ENCODE measurements at places on chromosomes 4 and X. TPM values are rescaled to one million over a fixed set of nuclear protein-coding genes. Genes with fewer than 3 reads are reported as not detected.

The RTL5 gene
- 1.3 TPM for total RNA-seq

DNA sequence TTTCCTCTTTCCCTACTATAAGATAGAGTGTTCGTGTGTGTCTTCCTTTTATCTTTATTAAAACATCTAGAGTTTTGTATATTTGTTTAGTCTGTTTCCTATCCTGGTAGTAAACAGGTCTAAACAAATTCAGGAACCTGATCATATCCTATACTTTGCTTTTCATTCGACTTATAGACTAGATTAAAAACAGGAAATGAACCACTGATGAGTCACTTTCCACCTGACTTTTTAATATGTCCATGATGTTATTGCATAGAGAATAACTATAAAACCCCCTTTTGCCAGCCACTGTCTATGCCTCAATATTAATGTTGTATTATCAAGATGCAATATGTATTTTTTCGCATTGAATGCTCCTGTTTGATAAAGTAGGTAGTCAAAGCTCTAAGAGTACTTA lies 1794.0 kb downstream of the STIM2 start:
- no peaks in the 10 kb centered on the region for H3K36me3 ChIP-seq
- no peak overlapping the region for H3K4me3 ChIP-seq
- no peak for DNase-seq
- H3K27me3 ChIP-seq: no peaks in the 10 kb centered on the region

The PNMA5 gene
- total RNA-seq: not detected

- H3K4me3 ChIP-seq: no peak overlapping the region
- H3K27ac ChIP-seq: no peak overlapping the region
- DNase-seq: no peak
- no peaks in the 10 kb centered on the region for H3K36me3 ChIP-seq
Observed at GRCh38 chr4:185656467-185656931, 121.2 kb upstream of the PDLIM3 start.

GRCh38 chr4:149145803-149146202 lies 669.8 kb downstream of the IQCM start:
- no peak for DNase-seq
- no peak overlapping the region for H3K27ac ChIP-seq
- no peaks in the 10 kb centered on the region for H3K36me3 ChIP-seq
- no peaks in the 10 kb centered on the region for H3K4me1 ChIP-seq
- no peaks in the 10 kb centered on the region for H3K27me3 ChIP-seq

DNA sequence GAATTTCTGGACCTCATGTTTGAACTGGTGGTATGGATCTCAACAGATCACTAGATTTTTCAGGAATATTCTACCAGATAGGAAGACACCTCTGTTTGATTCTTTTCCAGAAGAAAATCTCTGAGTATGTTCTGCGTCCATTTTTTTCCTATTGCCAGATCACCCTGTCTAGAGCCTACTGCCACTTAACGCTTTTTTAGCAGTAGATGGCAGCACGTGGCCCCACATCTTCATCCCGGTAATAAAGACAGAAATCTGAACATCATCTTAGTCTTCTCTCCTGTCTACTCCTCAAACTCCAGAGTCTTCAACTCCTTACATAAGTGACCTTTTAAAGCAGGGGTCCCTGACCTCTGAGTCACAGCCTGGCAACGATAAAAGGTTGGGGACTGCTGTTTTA lies 184.7 kb downstream of the TMA16 start:
- H3K27ac ChIP-seq: no peak overlapping the region
- H3K27me3 ChIP-seq: no peaks in the 10 kb centered on the region
- DNase-seq: peak; percentile 27
- no peak overlapping the region for H3K4me3 ChIP-seq
- no peaks in the 10 kb centered on the region for H3K4me1 ChIP-seq

The TMEM47 gene
- total RNA-seq: 4.4 TPM

The DGAT2L6 gene
- not detected for total RNA-seq

DNA sequence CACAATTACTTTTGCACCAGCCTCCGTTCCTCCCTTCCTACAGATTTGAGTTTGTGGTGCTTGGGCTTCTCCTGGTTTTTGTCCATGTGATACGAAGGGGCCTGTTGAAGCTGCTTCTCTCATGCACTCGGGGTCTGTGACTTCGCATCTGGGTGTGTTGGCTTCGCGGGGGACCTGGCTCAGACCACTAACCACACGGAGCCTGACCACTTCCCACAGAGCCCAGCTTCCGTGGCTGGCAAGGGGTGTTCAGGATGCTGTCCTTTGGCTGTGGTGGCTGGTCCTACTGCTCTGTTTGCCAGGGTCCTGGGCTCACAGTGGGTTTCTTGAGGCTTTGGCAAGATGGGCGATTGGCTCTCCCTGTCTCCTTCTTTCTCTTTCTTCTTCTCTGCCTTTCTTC lies 19.8 kb upstream of the XG start:
- DNase-seq: no peak
- H3K27me3 ChIP-seq: no peaks in the 10 kb centered on the region
- H3K4me3 ChIP-seq: no peak overlapping the region
- no peak overlapping the region for H3K27ac ChIP-seq
- H3K36me3 ChIP-seq: no peaks in the 10 kb centered on the region
- no peaks in the 10 kb centered on the region for H3K4me1 ChIP-seq

DNA sequence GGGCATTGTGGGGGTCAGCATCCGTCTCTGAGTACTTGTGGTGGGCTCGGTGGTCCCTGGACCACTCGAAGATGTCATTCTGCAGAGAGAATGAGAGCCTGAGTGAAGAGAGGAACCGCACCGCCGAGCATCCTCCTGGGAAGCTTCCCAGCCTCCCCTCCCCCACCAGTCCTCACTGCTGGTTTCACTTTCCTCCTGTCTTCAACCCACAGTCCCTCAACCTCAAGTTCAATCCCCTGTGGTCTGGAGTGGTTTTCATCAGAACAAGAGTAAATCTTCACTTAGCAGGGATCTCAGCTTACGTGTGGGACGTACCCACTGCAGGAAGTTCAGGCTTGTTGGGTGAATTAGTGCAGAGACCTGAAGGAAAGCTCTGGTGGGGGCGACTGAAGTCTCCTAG lies 117.8 kb downstream of the SCD5 start:
- no peaks in the 10 kb centered on the region for H3K27me3 ChIP-seq
- H3K4me1 ChIP-seq: no peaks in the 10 kb centered on the region
- no peak overlapping the region for H3K4me3 ChIP-seq
- no peaks in the 10 kb centered on the region for H3K36me3 ChIP-seq
- H3K27ac ChIP-seq: no peak overlapping the region

DNA sequence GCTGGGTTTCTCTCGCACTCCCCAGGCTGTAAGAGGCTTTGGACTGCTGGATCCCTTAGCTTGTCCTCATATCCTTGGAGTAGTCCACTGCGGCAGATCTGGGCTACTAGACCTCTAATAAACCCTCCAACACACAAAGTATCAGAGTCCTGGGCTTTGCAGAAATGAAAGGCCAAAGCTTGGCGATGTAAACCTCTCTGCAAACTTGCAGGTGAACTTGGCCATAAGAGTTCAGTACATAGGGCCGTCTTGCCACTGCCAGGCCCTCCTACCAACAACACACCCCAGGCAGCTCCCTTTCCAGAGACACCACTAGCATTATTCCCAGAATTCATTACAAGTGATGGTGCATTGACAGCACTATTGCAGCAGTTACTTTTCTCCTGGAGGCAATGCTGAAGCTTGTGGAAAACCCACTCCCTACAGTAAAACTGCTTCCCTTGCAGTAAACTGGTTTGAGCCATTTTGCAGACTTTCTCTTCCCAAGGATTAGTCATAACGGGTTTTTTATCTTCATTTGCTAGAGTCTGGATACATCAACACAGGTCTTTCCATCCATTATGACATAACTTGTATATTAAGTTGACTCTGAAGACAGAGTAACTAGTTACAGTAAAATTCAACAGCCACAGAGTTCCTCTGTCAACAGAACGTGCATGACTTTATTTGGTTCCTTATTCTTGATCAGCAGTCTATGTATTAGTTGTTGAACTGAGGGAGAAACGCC lies 2.4 kb downstream of the ANKRD50 start:
- no peak for DNase-seq
- no peaks in the 10 kb centered on the region for H3K27me3 ChIP-seq
- H3K27ac ChIP-seq: no peak overlapping the region
- H3K36me3 ChIP-seq: no peaks in the 10 kb centered on the region
- H3K4me3 ChIP-seq: no peak overlapping the region

- no peaks in the 10 kb centered on the region for H3K27me3 ChIP-seq
- no peaks in the 10 kb centered on the region for H3K4me1 ChIP-seq
- no peaks in the 10 kb centered on the region for H3K36me3 ChIP-seq
Observed at GRCh38 chrX:153297376-153297775, 24.2 kb downstream of the PNMA6F start.

The MAGEA12 gene
- total RNA-seq: not detected

- H3K36me3 ChIP-seq: no peaks in the 10 kb centered on the region
- H3K27me3 ChIP-seq: no peaks in the 10 kb centered on the region
Observed at GRCh38 chr4:110231869-110232268, 33.5 kb upstream of the ELOVL6 start.

The FAM149A gene
- 11.4 TPM for total RNA-seq

The MID2 gene
- 9.1 TPM for total RNA-seq

DNA sequence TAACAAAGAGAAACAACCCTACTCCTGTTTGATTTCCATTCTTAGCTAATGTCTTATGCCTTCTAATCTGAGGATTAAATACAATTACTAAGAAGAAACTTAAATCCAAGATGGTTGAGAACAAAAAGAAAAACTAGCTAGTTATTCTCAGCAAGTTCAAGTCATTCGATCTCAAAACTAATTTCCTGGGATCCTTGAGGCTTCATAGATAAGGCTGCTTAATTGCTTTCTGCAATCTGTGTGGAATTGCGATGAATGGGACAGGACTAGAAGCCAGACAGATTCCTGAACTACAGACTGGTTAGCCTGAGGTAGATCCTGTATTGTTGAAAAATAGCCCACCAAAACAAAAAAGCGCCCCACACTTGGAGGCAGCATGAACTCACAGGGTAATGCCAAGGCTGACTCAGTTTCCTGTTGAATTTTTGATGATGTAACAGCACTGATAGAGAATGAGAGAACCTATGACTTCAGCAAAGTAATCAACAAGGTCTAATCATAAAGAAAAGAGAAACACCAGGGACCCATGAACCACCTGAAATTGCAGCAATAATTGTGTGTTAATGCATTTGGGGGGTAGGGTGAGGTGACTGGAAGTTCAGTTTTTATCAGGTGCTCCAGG lies 33.9 kb downstream of the KLHL15 start:
- no peak for DNase-seq
- H3K36me3 ChIP-seq: no peaks in the 10 kb centered on the region
- H3K27me3 ChIP-seq: no peaks in the 10 kb centered on the region

- no peak overlapping the region for H3K4me3 ChIP-seq
- H3K27me3 ChIP-seq: no peaks in the 10 kb centered on the region
- no peaks in the 10 kb centered on the region for H3K36me3 ChIP-seq
- no peak overlapping the region for H3K27ac ChIP-seq
- no peak for DNase-seq
- no peaks in the 10 kb centered on the region for H3K4me1 ChIP-seq
Observed at GRCh38 chrX:141467442-141467841, 117.1 kb downstream of the SPANXA1 start.

The EREG gene
- total RNA-seq: 1.7 TPM

- no peaks in the 10 kb centered on the region for H3K36me3 ChIP-seq
- no peaks in the 10 kb centered on the region for H3K4me1 ChIP-seq
- DNase-seq: no peak
- no peak overlapping the region for H3K4me3 ChIP-seq
Observed at GRCh38 chr4:39522068-39522467, 5.2 kb downstream of the UGDH start.

DNA sequence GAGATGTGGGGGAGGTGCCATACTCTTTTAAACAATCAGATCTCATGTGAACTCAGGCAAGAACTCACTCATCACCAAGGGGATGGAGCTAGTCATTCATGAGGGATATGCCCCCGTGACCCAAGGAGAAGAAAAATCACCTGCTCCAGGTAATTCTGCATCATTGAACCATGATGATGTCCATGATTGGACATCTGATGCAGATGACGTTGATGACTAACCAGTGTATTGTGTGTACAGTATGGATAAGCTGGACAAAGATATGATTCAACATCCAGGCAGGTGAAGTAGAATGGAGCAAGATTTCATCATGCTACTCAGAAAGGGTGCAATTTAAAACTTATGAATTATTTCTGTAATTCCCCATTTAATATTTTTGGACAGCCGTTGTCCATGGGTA lies 286.4 kb upstream of the SMIM31 start:
- DNase-seq: no peak
- no peaks in the 10 kb centered on the region for H3K27me3 ChIP-seq
- H3K27ac ChIP-seq: no peak overlapping the region

GRCh38 chr4:174230148-174230547 lies 53.3 kb downstream of the FBXO8 start:
- H3K27me3 ChIP-seq: no peaks in the 10 kb centered on the region
- H3K36me3 ChIP-seq: no peaks in the 10 kb centered on the region
- H3K27ac ChIP-seq: no peak overlapping the region
- no peak for DNase-seq
- H3K4me1 ChIP-seq: no peaks in the 10 kb centered on the region

- H3K36me3 ChIP-seq: no peaks in the 10 kb centered on the region
- H3K27me3 ChIP-seq: no peaks in the 10 kb centered on the region
- H3K4me3 ChIP-seq: no peak overlapping the region
- DNase-seq: peak; percentile 31
- H3K27ac ChIP-seq: no peak overlapping the region
- no peaks in the 10 kb centered on the region for H3K4me1 ChIP-seq
Observed at GRCh38 chr4:113316879-113317278, 267.4 kb downstream of the ANK2 start.

GRCh38 chr4:89482251-89482650 lies 174.7 kb upstream of the GPRIN3 start:
- H3K4me1 ChIP-seq: no peaks in the 10 kb centered on the region
- no peaks in the 10 kb centered on the region for H3K27me3 ChIP-seq
- no peaks in the 10 kb centered on the region for H3K36me3 ChIP-seq
- DNase-seq: no peak
- no peak overlapping the region for H3K27ac ChIP-seq
- no peak overlapping the region for H3K4me3 ChIP-seq

The ADGRL3 gene
- total RNA-seq: 3.7 TPM

DNA sequence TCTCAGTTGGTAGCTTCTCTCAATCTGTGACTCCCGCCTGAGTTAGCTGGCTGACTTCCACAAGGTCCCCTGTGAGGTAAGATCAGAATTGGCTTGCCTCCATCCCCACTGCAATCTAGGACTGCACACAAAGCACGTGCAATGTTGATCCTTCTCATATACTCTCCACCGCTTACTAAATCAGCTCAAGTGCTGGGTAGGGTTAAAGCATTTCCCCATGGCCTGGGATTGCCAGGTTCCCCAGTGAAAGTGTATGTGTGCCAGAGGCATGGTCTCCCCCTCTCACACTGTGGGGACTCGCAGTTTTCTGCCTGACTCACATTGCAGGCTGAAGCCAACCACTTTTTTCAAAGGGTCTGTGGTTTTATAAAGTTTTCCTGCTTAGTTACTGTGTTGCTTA lies 886.9 kb downstream of the FAM133A start:
- no peaks in the 10 kb centered on the region for H3K4me1 ChIP-seq
- no peaks in the 10 kb centered on the region for H3K27me3 ChIP-seq
- H3K36me3 ChIP-seq: no peaks in the 10 kb centered on the region
- H3K4me3 ChIP-seq: no peak overlapping the region

DNA sequence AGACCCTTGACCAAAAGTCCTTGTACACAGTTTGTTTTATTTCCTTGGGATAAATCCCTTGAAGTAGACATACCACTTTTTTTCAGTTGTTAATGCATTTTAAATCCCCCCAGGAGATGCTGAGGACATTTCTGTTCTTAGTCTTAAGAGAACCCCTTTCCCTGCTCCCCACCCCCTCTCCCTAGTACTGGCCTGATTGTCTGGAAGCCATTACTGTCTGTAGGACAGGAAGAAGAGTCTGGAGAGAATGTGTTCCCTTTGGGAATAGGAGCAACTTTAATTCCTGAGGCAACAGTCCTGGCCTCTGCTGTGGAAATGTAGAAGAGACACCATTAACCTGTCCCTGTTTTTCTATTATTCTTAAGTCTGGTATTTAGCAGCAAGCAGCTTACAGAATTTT lies 52.3 kb upstream of the TMEM131L start:
- H3K27ac ChIP-seq: no peak overlapping the region
- no peaks in the 10 kb centered on the region for H3K36me3 ChIP-seq

All from Peyer's patch (tissue), 4 donors.